ENCODE measurements at places on chromosomes 5 and 9.

DNA sequence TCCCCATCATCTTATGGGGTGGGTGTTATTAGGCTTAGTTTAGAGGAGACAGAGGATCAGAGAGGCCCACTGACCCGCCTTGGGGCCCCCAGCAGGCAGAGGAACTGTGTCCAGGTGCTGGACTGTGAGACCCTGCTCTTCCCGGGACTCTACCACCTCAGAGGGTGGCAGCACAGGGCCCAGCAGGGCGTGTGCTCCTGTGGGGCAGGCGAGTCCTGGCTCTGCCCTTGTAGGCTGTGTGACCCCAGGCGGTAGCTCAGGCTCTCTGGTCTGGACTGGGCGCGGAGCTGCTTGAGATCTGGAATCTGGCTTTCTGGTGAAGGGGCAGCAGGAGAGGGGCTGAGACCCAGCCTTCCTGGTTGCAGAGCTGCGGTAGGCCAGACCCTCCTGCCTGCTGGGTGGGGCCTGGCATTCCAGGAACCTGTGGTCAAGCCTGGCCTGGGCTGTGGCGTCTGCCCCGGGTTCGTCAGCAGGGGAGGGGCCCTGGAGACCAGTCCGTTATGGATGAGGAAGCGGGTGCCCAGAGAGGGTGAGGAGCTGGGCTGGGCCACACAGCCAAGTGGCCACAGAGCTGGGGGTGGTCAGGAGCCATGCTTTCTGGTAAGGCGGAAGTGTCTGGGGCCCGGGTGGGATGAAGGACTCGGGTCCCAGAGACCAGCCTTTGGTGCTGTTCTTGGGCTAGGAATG lies 46.5 kb downstream of the RXRA start:
- no peak for DNase-seq

DNA sequence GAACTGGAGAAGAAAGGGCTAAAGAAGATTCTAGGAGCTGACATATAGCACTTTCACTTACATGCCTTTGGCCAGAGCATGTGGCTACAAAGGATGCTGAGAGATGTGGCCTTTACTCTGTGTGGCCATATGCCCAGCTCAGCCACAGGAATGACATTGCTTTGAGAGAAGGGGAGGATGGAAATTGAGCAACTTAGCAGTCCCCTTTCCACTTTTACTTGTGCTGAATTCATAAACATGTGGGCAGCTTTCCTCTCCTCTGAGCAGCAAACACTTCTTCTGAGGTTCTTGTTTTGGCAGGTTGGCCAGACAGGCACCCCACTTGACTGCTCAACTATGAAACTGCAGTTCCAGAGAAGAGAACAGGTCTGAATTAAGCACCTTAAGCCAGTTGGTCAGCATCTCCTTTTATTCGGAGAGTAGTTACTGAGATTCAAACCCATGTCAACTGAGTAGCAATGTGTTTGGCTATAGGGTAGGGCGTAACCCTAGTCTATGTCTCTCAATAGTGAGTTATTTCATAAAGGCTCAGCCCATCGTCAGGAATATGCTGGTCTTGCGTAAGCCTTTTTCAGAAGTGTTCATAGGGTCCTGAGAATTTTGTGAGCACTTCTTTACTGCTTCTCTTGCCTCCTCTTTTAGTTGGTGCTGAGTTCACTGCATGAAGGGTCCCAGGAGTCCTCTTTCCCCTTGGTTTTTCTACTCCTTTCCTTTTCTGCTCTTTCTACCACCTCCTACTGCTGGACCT lies 134.5 kb downstream of the PALM2AKAP2 start:
- no peak for DNase-seq

- no peak for DNase-seq
Measured at GRCh38 chr5:147712019-147712418, 70.5 kb downstream of the JAKMIP2 start.

GRCh38 chr9:120265791-120266190 lies 314.2 kb downstream of the CDK5RAP2 start:
- DNase-seq = no peak

DNA sequence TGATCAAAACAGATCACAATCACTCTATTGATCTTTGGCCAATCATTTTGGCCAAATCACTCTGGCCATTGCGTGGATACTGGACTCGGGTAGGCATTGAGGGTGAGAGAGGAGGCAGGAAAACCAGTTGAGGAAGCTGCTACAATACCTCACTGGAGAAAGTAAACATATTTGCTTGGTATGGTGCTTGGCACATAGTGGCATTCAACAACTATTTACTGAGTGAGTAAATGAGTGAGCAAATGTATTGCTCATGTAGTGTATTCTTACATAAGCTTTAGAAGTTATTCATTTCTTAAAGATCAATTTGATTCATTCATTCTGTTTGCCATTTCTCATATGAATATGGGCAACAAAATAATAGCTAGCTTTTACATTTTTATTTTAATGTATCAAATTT lies 4.0 kb upstream of the DEPDC1B start:
- no peak for DNase-seq

- no peak for DNase-seq
Measured at GRCh38 chr5:83524345-83524744, 52.8 kb downstream of the VCAN start.

GRCh38 chr9:114662081-114662989 lies 4.7 kb upstream of the TEX53 start:
- peak; percentile 31 for DNase-seq

- no peak for DNase-seq
Measured at GRCh38 chr5:196350-196749, 5.1 kb downstream of the LRRC14B start.

- DNase-seq = no peak
Measured at GRCh38 chr9:78030296-78030552, 1.4 kb downstream of the GNAQ start.

DNA sequence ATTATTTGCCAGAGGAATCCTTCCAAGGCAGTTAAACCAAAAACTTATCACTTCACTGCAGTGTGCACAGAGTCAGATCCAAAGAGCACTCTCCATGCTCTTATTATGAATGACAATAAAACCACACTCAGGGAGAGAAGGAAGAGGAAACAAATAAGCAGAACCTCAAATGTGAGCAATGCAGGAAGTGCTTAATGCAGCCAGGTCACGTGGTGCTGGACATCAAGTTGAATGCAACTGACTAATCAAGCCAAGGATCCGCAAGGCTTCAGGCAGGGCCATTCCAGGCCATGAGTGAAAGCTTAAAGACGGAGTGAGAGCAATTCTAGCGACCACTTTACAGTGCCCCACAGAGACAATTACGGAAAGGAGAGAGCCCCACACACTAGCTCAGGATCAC lies 230.4 kb upstream of the PUM3 start:
- DNase-seq = no peak

GRCh38 chr5:39605588-39606575 lies 181.1 kb upstream of the DAB2 start:
- DNase-seq = no peak

DNA sequence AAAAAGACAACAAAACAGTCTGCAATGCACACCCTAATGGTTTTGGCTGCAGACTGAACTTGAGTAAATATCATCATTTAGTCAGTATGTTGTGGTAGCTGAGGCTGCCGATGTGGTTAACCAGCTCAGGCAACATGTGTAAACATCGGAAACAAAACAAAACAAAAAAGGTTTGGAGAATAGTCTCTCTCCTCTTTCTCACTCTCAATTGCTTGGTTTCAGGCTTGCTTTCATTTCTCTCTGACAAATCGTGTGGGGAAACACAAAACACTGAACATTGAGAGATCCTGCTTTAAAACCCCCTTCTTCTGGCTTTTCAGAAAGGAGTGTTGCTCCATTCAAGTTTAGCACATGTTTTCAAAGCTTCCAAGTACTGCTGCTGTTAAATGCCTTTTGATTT lies 453.3 kb downstream of the BNC2 start:
- no peak for DNase-seq

DNA sequence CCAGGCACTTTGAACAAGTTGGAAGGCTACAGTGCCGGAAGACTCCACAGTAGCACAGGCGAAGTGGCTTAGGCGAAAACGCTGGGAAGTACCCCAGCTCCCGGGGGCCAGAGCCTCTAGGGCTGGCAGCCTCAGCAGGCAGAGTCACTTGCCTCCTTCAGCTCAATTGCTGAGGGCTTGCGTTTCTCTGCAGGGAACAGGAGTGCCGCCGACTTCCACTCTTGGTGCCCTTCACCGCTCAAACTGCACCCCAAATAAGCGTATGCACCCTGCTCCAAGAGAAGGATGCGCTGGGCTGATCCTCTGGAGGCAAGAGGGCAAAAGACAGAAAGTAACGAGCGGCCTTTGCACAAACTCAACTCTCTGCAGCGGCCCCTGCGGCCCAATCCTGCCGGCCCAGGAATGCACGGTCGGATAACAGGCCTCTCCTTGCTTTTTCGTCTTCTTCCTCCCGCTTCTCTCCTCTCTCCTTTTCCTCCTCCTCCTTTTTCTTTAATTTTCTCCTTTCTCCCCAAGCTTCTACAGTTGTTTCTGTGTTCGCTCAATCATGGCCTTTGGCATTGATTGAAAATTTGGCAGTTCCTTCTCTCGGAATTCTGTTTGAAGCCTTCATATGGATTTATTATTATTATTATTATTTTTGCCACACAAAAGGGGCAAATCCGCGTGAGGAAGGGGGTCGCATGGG lies 1.1 kb upstream of the S1PR3 start:
- DNase-seq = no peak

GRCh38 chr5:43008363-43009153 lies 31.6 kb downstream of the ANXA2R start:
- DNase-seq = peak; percentile 86

DNA sequence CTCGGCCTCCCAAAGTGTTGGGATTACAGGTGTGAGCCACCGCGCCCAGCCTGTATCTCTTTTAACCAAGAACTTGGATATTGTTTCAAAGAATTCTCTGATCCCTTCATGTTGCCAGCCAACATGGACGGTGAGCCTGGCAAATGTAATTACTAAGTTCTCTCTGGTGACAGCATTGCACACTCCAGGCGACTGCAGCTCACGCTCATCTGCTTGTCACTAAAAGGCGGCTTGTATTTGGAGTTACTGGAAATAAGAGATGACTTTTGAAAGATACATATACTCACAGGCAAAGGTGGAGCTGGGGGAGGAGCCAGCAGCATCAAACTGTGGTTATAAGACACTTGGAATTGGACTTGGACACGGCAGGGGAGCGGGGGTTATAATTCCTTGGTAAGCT lies 172.3 kb downstream of the SLIT3 start:
- DNase-seq = no peak

- peak; percentile 28 for DNase-seq
Measured at GRCh38 chr9:100216178-100216787, 117.2 kb downstream of the INVS start.

DNA sequence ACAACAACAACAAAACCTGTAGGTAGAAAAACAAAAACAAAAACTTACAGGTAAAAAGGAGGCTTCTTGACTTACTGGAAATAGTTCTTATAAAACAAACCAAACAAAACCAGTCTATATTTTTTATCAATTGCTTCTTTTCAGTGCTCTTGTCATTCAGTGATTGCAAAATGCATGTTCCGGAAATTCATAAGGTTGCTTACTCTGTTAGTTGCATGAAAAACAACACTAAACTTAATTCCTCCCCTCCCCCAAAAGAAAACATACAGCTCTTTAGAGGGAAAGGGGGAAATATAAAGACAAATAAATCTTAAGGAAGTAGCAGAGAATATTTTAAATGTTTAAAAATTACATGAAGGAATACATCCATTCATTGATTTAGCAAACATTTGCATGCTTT lies 19.1 kb downstream of the CPEB4 start:
- no peak for DNase-seq

DNA sequence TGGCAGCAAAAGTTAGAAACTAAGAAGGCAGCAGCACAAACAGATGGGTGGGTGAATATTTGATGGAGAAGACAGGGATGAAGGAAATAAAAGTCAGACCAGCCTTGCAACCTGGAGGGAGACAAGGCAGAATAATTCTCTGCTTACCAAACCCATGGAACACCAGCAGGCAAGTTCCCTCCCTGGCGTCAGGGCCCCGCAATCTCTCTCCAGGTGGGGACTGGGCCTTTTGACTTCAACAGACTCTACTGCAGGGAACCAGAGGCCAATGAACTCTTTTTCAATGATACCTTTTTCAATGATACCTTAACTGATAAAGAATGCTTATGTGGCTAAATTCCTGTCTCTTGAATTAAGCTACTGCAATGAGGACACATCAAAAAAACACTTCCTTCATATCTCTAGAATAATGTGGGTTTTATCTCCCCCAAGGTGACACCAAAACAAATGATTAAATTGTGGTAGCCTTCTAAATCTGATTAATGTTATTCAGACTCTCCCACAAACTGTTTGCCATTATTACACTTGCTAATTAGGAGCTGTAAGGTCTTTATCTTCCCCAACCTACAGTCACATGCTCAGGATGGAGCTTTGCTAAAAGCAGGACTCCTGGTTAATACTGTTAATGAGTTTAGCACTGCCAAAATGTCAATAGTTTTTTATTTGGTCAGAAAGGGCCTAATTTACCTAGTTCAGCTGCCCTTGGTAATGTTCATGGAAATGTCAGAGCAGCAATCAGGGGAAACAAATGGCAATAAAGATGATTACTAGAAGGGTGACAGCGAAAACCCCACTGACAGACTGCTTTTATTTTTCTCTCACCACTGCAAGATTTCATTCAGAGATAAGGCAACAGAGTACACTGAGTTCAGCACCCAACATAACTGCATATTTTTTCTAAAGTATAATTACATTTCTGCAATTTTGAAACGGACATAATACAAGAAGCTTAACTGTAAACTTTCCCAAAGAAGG lies 165.5 kb downstream of the TSSK1B start:
- no peak for DNase-seq

DNA sequence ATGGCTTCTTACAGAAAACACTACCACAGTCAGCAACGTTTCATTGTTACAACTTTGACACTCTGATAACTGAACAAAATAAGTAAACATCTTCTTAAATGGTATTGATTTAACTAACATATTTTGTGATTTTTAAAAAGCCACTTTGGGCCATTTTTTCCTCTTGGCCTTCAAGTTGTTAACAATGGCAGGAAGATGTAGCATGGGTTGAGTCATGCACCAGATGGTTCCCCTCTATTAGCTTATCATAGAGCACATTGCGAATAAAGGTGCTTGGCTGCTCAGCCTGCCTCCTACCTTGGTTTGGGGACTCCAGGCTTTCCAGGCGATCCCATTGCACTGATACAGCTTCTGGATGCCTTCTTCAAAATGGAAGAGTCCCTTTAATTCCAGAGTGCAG lies 24.1 kb upstream of the CER1 start:
- no peak for DNase-seq

- no peak for DNase-seq
Measured at GRCh38 chr9:99457406-99457805, 235.3 kb downstream of the SEC61B start.
